Dermis microvascular lymphatic vessel endothelial cell (primary cell): ENCODE measurements at places on chromosomes 2 and 18.

GRCh38 chr2:237895544-237896506 is 36.4 kb downstream of the RAMP1 start:
- no peak for DNase-seq

DNA sequence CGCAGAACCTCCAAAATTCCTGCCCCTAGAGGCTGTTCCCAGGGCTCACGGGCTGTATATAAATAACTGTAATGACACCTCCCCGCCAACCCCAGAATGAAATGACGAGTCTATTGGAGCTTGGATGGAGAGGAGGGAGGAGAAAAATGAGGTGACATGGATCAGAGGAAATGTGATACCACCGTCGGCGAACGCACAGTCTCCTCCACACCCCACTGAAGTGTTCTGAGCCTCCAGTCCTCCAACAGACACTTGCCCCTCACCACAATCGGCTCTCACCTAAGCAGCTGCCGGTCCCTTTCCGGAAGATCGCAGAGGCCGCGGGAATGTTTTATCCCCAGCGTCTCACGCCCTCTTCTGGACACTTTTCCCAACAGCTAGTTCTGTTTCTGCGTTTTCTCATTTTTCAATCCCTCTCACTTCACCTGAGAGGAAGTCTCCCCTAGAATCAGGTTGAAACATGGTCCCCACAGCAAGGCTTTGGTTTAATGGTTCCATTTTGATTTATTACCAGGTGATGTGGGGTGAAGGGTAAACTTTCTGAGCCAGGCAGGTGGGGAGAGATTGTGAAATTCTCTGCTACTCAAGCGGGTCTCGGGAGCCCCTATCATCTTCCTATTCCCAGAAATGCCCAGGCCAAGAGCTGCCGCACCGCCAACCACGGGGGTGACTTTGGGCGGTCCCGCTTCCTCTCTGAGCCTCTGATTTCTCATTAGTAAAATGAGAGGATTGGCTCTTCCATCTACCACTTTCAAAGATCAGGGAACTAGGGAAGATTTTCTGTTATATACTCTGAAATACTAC is 9.1 kb upstream of the MYO5B start:
- DNase-seq, result peak; percentile 43

GRCh38 chr2:226184940-226185615 is 614.5 kb downstream of the IRS1 start:
- DNase-seq, result no peak

- DNase-seq, result no peak
These were observed 10.2 kb downstream of the INSIG2 start for GRCh38 chr2:118098307-118099030.

DNA sequence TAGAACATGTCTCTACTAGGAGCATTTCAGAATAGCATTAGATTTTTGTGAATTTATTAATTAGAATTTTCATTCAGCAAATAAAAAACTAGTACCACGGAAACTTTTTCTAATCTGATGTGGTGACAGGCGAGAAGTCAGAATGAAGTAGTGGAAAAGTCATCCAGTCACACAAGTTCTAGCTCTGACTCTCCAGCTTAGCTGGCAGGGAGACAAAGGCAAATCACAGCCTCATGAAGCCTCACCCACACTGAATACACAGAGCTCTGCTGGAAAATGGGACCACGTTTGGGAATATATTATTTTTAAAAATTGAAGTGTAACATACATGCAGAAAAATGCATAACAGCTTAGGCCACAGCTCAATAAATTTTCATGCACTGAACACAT is 86.1 kb downstream of the L3MBTL4 start:
- DNase-seq, result no peak

- no peak for DNase-seq
These were observed 381.1 kb downstream of the HRH4 start for GRCh38 chr18:24841536-24841935.

DNA sequence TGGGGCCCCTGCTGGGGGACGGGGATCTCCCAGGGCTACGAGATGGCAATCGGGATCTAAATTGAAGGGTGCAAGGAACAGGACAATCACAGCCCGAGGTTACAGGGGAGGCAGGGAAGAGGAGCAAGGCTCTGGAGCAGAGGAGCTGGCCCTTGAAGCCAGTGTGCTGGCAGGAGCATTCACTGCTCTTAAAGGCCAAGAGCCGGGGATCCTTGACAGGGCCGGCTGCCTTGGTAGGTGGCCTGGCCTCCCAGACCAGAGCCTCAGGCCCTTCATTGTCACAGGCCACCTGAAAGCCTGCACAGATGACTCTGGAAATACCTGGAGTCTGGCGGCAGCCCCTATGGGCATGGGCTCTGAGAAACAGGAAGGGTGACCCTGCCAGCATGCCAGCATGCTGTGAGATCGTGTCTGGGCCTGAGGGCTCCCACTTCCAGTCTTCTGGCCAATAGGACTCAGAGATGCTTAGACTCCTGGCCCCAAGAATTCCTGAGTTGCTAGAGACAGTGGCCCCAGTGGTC is 38.7 kb downstream of the PDIA6 start:
- no peak for DNase-seq

- DNase-seq, result no peak
These were observed 227.4 kb downstream of the PID1 start for GRCh38 chr2:229043681-229044080.

DNA sequence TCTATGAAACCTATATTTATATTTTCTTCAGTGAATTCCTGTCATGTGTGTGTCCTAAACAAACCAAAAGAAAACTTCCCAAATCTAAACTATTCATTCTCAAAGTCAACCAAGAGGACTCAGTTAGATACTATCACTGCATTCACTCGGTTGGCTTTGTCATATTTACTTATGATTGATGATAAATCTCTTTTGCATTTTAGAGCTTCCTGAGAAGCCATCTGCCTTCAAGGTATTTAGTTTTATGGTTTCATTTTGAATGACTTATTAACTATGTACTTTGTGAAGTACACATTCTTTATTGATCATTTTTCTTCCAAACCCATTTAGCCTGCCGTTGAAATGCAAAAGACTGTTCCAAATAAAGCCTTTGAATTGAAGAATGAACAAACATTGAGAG is 36.2 kb downstream of the ANKRD30B start:
- DNase-seq, result no peak

DNA sequence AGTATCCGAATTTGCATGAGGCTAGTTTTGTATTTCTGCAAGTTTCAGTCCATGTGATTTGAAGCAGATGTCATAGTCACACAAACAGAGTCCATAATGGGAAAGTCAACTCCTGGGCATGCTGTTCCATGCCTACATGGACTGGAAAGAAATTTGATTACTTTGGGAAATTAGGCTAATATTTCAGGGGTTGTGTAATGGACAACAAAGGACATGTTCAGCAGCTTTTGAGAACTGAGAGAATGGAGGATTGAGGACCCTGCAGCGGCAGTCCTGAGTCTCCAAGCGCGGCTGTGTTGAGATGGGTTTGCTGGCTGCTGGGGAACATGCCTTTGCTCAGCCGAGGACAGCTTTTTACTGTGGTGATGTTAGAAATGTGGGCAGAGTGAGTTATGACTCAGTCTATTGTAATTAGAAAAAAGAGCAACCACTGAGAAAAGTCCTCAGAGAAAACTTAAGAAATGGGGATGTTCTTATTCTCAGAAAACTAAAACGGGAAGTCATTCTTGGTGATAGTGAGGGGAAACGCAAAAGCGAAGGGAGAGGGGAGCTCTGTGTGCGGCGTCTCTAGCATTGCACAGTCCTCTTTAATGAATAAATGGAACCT is 149.2 kb downstream of the FAM210A start:
- DNase-seq, result no peak

DNA sequence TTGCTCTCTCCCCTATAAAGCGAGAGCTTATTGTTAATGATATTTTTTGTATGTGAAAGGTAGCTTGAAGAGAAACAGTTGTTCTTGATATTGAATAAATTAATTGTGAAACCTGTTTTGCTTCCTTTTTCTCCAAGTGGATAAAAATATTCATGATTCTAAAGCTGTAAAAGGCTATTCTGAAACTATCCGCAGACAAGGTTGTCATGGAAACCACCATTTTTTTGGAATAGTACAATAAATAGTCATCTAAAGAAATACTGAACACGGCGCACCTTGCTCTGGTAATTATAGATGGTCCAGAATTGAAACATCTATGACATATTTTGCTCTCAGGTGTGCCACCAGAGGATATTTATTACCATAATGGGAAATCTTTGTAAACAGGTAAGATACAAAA is 1103.0 kb upstream of the SLC39A10 start:
- DNase-seq, result no peak

DNA sequence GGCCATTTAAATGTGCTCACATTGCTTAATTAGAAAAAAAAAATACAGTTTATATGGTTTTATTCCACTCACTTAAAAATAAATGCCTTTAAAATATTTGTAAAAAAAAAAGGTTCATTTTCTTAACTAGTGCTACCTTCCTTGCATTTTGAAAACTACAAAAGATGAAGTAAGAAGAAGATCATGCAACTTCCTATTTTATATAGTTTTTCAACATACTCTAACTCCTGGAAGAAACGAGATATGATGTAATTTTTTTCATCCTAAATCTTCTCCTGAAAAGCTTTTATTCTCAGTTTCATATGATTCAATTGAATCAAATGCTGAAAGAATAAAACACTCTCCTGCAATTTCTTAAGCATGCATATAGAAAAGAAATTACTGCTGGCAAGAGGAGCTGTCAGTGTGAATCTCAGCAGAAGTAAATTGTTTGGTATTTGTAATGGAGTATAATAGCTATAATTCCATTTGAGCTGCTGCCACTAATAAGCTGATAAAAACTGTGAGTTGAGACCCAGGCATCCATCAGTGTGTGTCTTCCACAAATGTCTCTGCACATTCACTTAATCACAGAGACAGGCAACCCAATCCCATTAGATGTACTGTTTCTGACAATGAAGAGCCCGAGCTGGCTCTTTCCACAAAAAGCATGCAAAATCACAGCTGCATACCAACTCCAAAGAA is 3.7 kb downstream of the FTCDNL1 start:
- DNase-seq, result no peak

GRCh38 chr18:58992301-58993231 is 127.9 kb downstream of the ZNF532 start:
- DNase-seq, result peak; percentile 63

GRCh38 chr2:166256896-166257295 is 118.8 kb downstream of the SCN9A start:
- DNase-seq, result no peak

- DNase-seq, result no peak
These were observed 269.2 kb upstream of the HDAC4 start for GRCh38 chr2:239669899-239670460.

DNA sequence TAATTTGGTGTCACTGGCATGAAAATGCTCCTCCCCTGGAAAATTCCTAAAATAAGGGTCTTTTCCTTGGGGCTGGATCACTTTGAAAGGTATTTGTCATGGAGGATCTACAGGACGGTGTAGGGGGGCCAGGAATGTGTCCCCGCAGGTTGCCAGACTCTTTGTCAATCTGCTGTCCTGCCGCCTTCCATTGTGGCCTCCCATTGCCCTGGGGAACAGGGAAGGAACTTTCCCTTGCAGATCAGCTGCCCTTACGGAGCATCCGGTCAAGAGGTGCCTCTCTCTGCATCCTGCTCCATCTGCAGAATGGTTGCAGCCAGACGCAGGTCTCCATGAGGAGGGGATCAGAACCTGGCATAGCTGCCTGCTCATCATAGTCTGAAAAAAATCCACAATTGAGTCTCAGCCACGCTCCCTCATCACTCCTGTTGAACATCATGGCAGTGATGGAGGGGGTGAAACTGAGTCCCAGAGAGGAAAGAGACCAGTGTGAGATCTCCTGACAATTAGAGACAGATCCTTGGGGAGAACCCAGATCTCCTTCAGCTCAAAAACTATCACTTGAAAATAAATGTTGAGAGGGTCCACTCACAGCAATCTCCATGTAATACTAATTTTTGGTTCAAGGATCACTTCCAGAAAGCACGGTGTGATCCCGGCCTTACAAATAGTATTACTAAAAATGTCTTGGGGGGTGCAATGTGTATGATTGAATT is 244.8 kb downstream of the MYCN start:
- no peak for DNase-seq

DNA sequence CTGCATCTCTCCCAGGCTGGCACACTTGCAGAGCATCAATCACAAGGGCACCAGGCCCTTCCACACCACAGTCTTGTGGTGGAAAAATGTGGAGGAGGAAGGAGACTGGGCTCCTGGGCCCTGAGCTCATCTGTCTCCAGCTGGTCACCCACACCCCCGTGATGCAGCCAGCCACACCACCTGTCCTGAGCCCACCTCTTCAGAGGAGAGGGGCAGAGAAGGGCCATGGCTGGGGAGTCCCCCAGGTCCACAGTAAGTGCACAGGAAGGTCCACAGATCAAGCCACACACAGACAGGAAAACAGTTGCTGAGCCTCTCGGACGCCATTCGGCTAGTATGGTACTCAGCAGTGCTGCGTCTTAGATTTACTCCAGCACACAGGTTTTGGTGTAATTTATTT is 203.5 kb upstream of the SALL3 start:
- DNase-seq, result no peak

DNA sequence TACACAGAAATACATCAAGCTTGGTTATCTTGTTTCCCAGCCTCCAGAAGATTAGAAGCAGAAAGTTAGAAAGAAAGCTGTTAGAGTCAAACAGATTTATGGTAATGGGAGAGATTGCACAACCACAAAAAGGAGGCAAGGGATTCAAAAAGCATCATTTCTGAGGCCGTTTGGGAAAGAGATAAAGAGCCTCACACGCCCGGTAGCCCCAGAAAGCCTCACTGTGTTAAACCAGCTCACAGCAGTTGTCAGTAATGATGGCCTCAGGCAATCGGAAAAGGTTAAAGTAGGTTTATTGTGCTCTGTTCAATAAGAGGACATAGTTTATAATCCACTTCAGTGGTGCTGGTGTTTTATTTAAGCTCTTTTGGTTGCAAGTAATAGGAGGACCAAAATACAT is 111.3 kb downstream of the DCC start:
- DNase-seq, result no peak

DNA sequence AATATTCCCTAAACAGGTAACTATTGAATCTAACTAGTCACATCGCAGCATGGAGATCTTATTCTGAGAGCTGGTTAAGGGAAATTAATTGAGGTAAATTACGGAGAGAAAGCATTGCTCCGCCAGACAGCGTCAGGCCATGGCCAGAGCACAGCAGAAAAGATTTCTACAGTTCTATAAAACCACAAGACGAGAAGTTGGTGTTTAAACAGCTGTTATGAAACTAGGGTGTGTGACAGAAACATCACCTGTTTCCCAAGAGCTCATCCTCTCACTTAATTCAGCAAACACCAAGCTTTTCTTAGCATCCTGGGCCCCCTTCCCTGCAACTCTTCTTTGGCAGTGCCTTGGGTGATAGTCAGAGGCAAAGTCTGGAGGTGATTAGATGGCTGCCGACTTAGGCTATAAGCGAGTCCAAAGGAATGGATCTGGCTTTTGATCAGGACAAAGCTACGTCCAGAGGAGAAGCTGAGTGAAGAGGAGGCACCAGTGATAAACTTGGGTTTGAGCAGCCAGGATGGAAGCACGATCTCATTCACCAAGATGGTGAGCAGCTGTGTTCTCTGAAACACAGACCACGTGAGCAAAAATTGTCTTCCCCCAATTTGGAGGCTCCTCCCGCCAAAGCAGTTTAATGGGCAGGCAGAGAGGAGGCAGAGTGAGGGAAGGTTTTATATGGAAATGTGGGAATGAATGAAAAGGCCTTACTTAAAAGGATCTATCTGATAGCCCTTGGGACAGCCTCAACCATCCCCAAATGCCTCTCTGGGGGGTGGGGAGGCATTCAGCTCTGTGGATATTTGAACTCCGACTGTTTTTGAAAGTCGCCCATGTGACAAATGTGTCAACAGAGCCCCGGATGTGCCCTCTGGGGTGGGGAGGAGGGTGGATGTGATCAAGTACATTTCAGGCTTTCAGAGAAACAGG is 57.8 kb downstream of the PKDCC start:
- DNase-seq, result no peak
